HAP-1 (cell line): ENCODE measurements at places on chromosomes 12 and 14.

GRCh38 chr12:12890543-12891079 is 751 bp upstream of the GPRC5A start:
- peak; percentile 61 for DNase-seq

DNA sequence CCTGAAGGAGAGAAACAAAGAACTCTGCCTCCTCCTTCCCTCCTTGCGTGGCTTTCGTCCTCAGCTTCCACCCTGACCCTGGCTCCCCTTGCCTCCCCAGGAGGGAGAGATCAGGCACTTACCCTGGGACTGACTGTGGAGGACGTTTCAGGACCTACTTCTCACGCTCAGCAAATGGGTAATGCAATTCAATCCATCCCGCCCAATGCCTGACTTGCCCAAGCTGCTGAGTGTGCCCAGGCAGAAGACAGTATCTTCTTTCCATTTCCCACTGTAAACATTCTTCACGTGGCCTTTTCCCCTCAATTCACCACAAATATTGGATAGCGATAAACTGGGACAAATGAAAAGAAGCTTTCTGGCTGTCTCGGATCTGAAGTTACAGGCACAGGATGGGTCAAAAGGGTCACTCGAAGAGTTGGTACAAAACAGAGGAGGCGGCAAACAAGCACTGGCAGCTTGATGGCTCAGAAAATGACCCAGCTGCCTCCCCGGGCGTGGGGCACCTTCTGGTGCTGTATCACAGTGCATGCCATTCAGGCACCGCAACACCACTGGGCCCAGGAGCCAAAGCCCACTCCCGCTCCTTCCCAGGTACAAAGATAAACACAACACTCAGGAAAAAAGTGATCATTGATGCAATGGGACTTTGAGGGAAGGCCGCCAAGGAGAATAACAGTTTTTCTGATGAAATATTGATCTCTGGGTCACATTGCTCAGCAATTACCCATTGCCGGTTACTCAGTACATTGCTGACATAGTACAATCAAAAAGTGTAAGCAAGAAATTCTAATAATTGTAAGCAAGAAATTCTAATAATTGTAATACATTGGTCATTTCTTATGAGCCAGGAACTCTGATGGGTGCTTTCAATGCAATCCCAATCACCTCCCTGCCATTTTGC is 65.8 kb downstream of the TRIM9 start:
- DNase-seq, result no peak

GRCh38 chr14:50530794-50531365 is 1.5 kb downstream of the MAP4K5 start:
- no peak for DNase-seq

DNA sequence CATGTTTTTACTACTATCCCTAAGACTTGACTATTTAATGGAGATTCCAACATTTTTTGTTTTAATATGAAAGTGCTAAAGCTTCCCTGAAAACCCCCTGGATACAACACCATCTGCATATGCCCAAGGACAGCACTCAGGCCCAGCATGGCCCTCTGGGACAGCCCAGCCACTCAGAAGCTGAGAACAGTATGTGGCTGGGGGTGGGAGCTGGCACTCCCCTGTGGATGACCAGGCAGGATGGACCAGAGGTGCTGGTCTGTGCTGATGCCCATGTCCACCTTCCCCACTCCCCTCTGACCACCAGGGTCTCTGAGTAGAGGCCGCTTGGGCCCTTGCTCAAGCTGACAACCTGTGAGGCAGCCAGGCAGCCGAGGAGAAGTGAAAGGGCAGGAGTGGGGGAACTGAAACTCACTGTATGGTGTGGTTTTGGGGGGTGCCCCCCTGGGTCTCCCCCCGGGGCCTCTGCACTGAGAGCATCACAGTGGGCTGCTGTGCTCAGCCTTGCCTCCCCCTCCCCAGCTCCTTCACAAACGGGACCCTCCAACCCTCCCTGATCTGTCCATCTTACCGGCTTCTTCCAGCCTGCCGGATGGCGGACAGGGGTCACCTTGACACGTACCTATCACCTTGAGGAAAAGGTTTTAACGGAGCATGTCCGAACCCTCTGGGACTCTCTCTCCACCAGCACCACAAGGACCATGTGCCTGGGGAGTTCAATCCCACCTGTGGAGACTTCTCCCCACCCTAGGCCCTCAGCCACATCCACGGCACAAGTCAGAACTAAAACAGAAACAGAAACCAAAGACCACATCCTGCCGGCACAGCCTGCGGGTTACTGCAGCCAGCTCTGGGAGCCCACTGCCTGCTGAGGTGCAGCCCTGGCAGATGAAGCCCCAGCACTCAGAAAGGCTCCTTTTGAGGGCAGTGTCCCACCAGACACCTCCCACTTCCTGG is at the start of gene TMEM229B:
TSS of gene TMEM229B (minus strand) at position 785 of the 957 bp plus-strand sequence. CDS start 14,798 bp downstream, outside the sequence.
- DNase-seq, result no peak

- DNase-seq, result no peak
These were observed 55.3 kb upstream of the ACSS3 start for GRCh38 chr12:81022531-81022930.

GRCh38 chr12:67520606-67521005 is 127.9 kb upstream of the DYRK2 start:
- no peak for DNase-seq

GRCh38 chr14:82855912-82856391 is 1322.3 kb upstream of the SEL1L start:
- peak; percentile 73 for DNase-seq

- DNase-seq, result no peak
These were observed 216.2 kb downstream of the PELI2 start for GRCh38 chr14:56334458-56334857.

- DNase-seq, result no peak
These were observed 31.1 kb downstream of the SSH1 start for GRCh38 chr12:108826101-108826806.

- no peak for DNase-seq
These were observed 46.2 kb downstream of the BCAT1 start for GRCh38 chr12:24902511-24903328.

DNA sequence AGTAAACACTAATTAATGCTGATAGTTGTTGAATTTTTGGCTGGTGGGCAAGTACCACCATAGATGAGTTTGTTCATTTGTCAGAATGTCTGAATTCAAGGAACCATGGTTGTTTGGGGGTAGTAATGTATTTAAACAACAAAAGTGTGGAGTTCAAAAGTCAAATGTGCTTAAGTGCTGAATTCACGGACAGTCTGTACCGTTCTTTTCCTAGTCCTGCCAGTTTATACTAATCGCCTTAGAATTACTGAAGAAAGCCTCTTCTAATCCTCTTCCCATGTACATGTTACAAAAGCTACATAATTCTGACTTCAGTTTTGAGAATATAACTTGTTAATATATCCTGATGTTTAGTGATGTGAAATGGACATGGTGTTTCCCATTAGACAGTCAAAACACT is 2.7 kb downstream of the NAA25 start:
- DNase-seq, result no peak

GRCh38 chr12:28227251-28227650 is 37.0 kb downstream of the CCDC91 start:
- no peak for DNase-seq

DNA sequence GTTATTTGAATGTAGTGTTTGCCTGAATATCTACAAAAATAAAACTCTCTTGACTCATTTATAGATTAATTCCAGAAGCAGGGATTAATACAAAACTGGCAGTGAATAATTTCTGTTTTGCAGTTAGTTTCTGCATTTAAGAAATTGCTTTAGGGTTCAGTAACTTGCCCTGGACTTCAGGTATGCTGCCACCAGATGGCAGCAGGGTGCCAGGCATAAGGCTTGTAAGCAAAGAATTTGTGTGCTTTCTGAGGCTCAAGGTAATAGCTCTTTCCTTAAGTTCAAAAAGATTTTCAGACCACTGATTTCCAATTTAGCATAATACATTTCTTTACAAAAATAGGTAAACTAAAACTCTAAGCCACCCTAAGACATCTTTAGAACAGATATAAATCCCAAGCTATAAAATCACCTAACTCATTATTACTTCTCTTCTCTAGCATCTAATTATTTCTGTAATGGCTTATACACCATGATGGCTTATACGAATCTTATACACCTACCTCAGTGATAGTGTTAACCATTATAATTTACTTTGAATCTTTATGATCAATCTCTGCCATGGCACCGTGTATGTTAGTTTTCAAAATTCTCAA is 398.3 kb downstream of the APAF1 start:
- DNase-seq, result peak; percentile 72

- no peak for DNase-seq
These were observed 855 bp downstream of the MNAT1 start for GRCh38 chr14:60735416-60735815.

DNA sequence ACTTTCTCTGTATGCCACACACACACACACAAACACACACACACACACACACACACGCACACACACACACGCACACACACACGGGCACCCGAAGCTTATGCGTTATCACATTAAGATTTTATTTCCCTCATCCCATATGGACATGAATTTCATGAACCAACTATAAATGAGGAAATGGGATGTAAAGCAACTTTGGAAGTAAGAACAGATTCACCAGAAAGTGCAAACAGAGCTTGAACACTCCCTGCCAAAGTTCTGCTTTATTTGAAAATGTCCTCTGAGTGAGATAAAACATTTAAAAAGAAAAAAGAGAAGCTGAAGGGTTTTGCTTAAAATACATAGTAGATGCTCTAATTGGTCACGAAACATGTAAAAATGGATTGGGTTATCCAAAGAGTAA is 90.4 kb upstream of the OTX2 start:
- no peak for DNase-seq
